ENCODE measurements at places on chromosomes 6 and 20. TPM values are rescaled to one million over a fixed set of nuclear protein-coding genes. Genes with fewer than 3 reads are reported as not detected.

DNA sequence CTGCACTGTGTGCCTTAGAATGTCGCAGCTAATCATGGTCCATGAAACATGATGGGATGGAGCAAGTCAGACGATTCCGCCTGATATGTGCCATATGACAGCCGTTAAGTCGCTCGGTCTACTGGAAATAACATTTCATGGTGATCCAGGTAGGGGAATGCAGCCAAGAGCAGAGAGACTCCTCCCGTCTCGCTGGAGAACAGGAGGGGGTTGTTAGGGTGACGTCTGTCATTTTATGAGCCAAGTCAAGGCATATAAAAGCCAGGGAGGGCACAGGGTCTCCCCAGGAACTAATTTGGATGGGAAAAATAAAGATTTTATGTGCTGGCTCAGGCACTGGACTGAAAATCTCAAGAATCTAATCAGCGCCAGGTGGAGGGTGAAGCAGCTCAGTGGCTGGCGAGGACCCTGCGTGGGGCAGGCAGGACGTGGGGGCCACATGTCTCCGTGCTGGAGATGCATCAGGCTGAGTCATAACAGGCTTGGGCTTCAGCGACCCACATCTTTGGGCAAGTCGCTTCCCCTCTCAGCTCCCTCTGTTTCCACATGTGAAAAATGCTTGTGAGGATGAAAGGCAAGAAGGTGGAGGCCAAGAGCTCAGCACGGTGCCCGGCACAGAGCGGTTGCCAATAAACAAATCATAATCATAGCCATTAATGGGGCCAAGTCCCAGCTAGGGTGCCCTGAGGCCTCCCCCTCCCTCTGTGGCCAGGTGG is 234.6 kb downstream of the ANKRD60 start:
- peak; percentile 58 for DNase-seq

Gene ATG5
- polyA plus RNA-seq, result 34.6 TPM

DNA sequence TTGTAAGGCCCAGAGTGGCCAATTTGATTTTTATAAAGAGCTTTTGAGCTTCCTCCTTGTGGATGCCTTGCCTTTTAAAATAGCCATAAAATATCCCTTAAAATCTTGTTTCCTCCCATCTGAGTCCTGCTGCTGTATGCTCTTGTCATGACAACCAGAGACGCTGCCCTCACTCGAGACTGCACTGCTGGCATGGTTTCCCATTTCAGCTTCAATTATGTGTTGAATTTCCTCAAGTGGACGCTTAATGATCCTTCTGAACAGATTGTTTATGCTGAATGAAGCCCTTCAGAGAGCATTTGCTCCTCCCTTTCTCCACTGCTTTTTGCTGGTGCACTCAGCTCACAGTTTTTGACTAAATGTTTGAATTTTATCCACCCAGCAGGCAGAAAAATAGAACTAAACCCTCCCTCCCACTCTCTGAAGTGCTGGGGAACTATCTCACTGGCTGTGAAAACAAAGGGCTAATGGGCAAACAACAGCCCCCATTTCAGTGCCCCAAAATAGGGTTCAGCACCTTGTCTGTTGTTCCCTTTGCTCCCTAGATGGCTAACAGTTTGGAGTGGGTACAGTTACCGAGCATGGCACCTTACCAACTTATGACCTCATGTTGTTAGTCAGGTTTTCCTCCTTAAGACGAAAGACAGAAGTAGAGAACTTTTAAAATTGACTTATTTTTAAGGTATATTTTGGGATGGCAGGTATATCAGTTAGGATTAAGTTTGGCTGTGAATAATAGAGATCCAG is 45.5 kb upstream of the RNF8 start:
- no peak for DNase-seq

DNA sequence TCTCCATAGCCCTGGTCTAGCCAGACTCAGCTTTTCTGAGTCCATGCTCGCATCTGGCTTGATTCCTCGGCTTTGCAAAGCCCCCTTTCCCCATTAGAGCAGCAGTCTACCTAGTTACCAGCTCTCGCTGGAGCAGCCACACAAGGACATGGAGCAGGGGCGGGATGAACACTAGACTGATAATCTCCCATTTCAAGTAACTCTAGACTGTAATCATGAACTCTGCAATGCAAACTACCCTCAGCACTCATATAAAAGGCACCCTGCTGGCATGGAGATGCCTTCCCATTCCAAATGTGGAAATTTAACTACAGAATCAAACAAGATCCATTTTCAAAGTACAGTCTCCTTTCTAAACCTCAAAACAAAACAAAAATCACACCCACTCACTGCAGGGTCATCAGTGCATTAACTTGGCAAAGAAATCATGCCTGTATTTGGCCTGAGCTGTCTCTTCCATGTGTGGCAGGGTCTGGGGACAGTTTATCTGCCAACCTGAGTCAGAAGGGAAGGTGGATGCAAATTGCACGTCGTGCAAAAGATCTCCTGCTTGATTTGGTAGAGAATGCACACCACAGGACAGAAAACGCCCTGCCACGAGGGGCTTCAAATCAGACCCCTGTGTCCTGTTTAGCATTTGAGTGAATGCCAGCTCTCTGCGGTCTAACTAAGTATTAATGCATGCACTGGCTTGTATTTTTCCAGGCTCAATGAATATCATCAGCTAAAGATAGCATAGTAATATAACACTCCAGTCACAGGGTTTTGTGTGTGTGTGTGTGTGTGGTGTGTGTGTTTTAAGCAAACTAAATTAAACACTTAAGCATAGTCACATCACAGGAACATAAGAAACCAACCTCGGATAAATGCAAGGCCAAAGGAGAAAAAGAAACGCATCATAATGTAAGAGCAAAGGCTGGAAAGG is 85.3 kb downstream of the MYLK4 start:
- DNase-seq, result no peak

DNA sequence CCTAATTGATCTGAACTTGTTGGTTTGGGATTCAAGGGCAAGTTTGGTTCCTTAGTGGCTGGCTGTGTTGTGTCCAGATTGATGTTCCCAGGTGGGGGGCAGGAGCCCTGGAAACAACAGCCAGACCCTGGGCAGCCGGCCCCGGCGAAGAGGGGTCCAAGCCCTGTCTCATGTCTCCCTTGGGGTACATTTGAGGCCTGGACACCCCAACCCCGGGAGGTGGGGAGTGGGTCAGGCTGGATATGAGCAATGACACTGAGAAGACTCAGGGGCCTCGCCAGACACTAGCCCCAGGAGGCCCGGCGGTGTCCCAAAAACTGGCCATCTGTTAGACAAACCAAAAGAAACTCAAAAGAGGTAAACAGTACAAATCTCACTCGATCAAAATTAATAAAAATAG is 79.6 kb downstream of the YTHDF1 start:
- DNase-seq, result peak; percentile 19

- no peak for DNase-seq
These were observed 97.4 kb upstream of the SALL4 start for GRCh38 chr20:51899674-51900073.

GRCh38 chr6:158962371-158962770 is 37.6 kb downstream of the RSPH3 start:
- no peak for DNase-seq

Gene C2
- 5.6 TPM for polyA plus RNA-seq

GRCh38 chr6:122394016-122394415 is 5.4 kb upstream of the HSF2 start:
- DNase-seq, result no peak

DNA sequence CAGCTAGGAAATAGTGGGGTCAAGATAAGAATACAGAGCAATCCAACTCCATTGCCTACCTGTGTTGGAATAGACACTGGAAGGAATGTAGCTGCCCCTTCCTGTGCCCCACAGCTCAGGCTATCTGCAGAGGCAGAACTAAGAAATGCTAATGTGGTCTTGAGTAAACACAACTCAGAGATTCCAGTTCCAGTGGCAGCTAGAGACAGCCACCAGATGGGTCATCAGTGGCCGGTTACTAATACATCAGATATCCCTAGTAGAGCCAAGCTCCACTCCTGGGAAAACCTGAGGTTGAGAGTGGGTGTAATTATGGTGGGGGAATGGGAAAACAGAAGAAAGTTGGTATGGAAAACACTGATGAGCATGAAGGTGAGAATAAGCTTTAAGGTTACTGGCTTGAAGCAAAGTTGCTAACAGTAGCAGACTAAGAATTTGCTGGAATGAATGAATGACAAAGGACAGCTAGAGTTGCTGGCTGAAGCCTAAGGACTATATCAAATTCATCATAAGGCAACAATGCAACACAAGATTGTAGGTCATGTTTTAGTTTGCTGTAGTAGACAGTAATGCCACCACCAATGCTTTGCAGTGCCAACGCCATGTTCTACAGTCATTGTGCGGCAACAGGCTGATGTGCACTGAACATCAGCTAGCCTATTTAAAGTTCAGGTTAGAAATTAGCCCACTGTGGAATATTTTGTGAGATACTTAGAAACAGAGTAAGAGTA is 28.3 kb upstream of the FAM83C start:
- no peak for DNase-seq

DNA sequence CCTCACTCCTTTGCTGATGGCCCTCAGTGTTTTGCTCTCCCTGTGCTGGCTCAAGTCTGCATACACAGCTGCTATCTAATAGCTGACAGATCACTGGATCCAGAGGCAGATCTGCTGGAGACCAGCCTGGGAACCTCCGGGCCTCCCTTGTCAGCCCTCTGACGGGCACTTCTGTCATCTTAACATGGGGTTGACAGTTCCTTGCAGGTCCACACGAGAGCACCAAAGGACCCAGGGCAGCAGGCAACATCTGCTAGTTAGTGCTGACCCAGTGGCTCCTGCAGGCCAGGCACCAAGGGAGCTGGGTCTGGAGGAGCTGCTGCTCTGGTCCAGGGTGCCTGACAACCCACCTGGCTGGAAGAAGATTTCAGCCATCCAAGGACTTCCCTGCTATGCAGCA is 208.1 kb downstream of the UST start:
- no peak for DNase-seq

DNA sequence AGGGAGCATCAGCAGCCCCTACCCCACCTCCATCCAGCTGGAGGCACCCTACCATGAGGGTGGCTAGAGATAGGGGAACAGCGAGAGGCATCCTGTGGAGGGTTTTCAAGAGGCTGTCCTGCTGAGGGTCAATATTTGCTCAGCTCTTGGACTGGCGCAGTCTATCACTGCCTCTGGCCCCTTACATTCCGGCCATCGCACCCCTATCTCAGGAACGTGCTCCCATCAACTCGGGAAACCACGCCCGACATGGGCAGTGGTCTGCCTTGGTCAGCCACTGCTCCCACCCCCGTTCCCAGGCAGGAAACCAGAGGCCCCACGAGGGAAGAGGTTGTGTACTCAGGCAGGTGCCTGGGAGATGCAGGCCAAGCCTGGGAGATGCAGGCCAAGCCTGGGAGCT is 57.9 kb downstream of the VEGFA start:
- DNase-seq, result peak; percentile 39

DNA sequence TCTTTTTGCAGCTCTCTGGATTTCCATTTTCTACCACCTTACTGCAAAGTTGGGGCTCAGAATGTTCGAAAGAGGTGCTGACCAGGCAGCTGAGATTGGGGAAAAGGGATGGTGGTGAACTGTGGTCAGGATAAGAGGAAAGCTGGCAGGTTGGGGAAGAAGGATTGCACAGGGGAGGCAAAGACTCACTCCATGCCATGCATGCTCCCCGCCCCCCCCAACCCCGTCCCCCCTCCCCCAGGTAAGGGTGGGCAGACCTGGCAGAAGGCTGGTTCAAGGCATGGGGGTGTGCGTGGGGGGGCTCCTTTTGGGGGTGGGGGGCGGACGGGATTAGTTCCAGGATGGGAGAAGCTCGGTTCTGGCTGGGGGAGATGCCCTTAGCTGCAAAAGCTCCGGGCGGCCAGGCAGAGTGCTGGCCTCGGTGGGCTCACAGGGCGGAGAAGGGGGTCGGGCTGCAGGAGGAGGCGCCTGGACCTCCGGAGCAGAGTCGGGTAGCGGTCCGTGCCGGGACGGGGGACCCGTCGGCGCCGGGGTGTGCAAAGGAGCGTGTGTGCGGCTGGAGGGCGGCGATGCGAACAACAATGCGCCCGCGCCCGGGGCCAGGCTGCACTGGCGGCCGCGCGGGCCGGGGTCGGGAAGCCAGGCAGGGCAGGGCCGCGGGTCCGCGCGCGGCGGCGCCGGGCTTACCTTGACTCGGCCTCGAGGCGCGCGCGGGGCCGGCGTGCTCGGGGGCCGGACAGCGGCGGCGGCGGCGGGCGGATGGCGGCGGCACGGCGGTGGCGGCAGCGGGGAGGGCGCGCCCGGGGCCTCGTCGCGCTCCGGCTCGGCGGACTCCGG is 880 bp downstream of the ADNP start:
- DNase-seq, result peak; percentile 48

Gene HLA-DRB1
- polyA plus RNA-seq, result 85.1 TPM

- no peak for DNase-seq
These were observed 33.4 kb upstream of the SRPK1 start for GRCh38 chr6:35954333-35954732.

Gene IL20RA
- polyA plus RNA-seq, result not detected

DNA sequence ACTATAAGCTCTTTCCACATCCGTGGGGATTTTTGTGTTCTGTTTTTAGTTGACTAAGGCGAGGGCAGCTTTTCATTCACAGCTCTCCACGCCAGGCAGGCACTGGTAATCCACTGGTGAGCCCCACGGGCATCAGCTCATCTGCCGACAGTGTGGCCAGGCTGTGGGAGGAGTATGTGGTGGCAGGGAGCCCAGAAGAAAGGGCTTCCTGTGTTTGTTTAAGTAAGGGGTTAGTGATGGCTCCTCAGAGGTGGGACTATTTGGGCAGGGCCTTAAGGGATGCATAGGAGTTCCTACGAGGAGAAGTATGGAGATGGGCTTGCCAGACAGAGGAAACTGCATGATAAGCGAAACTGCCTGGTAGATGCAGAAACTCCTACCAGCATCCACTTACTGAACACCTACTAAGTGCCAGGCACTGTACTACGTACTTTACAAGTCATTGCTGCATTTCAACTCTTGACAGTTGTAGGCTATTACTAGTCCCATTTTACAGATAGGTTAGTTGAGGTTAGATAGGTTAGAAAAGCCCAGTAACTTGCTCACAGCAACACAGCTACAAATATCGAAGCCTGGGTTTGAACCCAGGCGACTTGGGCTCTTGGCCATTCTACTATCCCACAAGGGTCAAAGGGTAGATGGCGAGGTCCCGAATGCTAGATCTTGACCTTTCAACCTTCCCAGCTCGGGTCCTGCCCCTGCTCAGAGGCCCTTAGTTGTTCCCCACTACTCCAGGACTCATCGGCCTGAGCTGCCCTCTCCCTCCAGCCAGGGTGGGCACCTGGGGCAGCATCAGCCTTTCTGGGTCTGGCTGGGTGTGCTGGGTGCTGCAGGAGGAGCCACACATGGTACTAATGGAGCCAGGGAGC is 55.1 kb downstream of the CEBPB start:
- DNase-seq, result no peak

Gene TINAG
- not detected for polyA plus RNA-seq

Gene TRIM15
- 7.0 TPM for polyA plus RNA-seq

Gene GPR31
- polyA plus RNA-seq, result not detected

Gene ZSCAN23
- polyA plus RNA-seq, result 0.82 TPM

DNA sequence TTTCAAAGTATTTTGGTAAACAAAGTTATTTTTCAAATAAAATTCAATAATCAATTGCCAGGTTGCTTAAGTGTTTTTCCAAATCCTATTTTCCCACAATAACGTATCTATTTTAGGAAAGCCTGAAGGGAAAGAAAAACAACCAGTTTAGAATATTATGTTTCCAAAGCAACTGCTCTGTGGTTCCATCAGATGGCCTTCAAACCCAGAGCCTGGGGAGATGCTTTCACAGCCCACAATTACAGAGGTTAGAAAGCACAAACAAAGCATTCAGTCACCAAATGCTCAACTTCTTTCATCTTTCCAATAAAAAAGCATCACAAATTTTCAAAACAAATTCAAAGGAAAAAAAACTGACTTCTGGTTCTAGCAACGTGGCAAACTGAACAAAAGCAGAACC is 66.0 kb downstream of the ELOVL5 start:
- DNase-seq, result no peak
